Sigmoid colon (tissue), 7 donors: ENCODE measurements at places on chromosomes 2 and 18. TPM values are rescaled to one million over a fixed set of nuclear protein-coding genes. Genes with fewer than 3 reads are reported as not detected.

DNA sequence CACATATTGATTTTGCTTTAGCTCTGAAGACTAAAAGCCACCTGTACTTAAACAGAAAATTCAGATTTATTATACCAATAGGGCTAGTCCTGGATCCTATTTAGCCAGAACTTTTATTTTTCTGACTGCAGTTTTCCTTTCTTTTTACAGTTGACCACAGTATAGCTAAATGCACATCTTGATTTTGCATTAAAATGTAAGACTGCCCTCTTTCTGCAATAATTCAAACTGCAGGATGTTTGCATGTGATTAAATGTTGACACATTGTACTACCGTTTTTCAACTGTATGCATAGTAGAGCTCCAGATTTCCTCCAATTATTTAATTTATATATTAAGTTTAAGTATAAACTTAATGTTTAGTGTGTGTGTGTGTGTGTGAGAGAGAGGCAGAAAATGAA, 1262.9 kb downstream of the SUCLG1 start:
- no peak overlapping the region for H3K4me3 ChIP-seq
- no peak for DNase-seq
- H3K27me3 ChIP-seq, result no peaks in the 10 kb centered on the region
- no peak overlapping the region for H3K27ac ChIP-seq

RAB6C gene
- not detected for total RNA-seq

POU3F3 gene
- total RNA-seq, result 0.95 TPM

CFAP53 gene
- total RNA-seq, result 0.27 TPM

CHRNG gene
- total RNA-seq, result not detected
